ENCODE measurements at places on chromosomes 3 and 15.

DNA sequence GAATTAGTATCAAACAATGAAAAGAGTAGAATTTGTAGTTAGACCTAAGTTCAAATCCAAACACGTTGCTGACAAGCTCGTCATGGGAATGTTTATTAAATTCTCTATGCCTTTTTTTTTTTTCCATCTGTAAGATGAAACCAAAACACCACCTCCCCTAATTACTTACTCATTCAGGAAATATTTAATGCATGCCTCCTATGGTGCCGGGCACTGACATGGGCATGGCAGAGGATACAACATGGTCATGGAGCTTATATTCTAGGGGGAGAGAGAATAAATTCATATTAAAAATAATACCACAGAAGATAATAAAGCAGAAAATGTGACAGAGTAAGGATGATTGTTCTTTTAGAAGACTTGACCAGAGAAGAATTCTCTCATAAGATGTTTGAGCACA is 215.8 kb downstream of the RYR3 start:
- DNase-seq: no peak

GRCh38 chr3:181252631-181253030 is 263.1 kb upstream of the DNAJC19 start:
- DNase-seq: no peak

- DNase-seq: no peak
Measured at GRCh38 chr3:131811481-131811880, 223.3 kb downstream of the CPNE4 start.

GRCh38 chr3:186888569-186888968 is 41.8 kb upstream of the ST6GAL1 start:
- no peak for DNase-seq

- no peak for DNase-seq
Measured at GRCh38 chr3:184168363-184169120, 6.1 kb upstream of the AP2M1 start.

DNA sequence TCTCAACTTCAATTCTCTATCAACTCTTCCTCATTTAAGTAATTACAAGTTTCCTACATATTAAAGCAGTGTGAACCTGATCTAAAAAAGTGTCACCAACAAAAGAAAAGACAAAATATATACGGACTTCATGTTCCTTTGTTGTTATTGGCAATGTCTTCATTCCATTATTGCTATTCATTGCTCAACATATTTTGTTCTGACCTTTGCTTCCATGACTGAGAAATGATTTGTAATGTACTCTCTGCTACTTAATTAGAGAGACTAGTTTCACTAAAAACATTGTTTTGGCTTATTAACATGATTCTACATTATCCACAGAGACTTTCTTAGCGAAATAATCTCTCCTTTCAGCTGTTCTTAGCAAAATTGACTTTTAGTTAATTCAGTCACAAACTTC is 657.2 kb upstream of the ROBO1 start:
- no peak for DNase-seq

DNA sequence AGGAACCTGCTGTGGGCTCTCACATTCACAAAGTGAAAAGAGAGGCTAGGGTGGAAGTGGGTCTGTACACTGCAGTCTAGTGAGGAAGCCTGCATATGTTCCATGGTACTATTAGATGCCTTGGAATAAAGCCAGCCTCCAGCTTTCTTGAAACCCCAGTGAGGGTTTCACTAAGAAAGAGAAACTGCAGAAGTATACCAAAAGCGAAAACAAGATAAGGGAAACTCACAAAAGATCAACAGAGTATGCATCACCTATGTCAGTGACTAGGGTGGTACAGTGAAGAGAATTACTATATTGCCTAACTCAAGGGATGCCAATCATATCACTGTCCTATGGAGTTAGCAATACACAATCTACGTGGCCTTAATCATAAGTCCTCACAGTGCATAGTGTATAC is 212.5 kb upstream of the GADL1 start:
- DNase-seq: no peak

DNA sequence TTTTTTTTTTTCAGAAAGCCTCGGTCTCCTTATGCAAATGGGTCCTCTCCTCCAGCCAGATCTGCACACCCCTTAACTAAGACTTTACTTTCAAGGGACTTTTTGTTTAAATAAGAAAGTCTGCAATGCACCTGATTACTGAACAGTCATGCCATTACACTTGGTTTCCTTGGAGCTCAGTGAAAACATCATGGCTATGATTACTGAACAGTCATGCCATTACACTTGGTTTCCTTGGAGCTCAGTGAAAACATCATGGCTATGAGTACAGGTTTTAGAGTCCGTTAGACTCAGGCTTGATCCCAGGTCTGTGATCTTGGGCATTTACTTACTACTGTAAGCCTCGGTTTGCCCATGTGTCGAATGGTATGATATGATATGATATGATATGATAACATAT is 10.1 kb downstream of the ENTPD3 start:
- no peak for DNase-seq

GRCh38 chr3:113607219-113607596 is 74.9 kb downstream of the SIDT1 start:
- no peak for DNase-seq

All from stimulated activated CD8-positive, alpha-beta memory T cell treated with anti-CD3 and anti-CD28 coated beads, Interleukin-4, amount 100 ng/mL, for 4 hours (primary cell).